NCI-H1417 treated with DMSO at 0.1 percent for 48 hours (cell line): ENCODE measurements at places on chromosomes 7 and 10.

DNA sequence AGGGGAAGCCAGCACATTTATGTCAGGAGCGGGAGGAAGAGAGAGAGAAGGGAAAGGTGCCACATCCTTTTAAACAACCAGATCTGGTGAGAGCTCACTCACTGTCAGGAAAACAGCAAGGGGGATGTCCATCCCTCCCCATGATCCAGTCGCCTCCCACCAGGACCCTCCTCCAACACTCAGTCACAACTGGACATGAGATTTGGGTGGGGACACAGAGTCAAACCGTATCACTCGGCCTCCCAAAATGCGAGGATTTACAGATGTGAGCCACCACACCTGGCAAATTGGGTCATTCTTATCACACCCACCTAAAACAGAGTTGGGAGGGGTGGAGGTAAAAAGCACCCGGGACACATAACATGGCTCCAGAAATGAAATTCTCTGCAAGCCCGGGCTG is 41.0 kb downstream of the CARD11 start:
- no peak for DNase-seq

DNA sequence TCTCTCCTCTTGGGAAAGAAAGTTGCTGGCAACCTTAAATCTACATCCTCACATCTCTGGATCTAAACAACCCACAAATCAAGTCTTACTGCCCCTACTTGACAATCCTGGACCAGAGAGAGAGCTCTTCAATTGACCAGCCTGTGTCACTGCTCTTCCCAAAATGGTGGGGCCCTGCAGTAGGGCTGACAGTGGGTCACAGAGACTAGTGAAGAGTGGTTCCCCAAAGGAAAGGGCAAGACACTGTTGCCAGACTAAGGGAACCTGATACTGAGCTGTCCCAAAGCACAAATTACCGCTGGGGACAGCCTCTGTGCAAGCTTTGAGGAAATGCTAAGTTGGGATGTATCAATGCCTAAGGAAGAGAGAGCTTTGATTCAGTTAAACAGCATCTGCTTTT is 4.5 kb upstream of the GPRIN2 start:
- DNase-seq, result no peak

GRCh38 chr7:158452331-158452730 is 135.3 kb downstream of the PTPRN2 start:
- DNase-seq, result no peak

- no peak for DNase-seq
Measured at GRCh38 chr10:62380016-62380415, 5.8 kb downstream of the ZNF365 start.

- DNase-seq, result no peak
Measured at GRCh38 chr7:131628634-131629033, 72.2 kb upstream of the PODXL start.

DNA sequence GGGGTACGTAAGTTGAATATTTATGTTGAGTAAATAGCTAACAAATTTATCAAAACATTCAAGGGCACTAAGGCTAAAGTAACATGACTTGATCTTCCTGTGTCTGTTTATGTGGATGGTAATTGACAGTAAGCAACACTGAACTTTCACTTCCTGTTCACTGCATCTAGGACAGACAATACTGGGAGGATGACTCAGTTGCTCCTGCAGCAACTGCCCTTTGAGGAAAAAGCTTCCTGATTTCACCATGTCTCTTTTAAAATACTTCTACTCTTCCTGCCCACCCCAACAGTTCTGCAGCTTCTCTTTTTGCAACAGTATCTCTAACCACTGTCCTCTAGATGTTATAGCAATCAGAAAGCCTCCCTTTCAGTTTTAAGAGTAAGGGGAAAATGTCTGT is 76.6 kb upstream of the HGF start:
- DNase-seq, result no peak

- no peak for DNase-seq
Measured at GRCh38 chr7:121140790-121141189, 152.3 kb downstream of the CPED1 start.

DNA sequence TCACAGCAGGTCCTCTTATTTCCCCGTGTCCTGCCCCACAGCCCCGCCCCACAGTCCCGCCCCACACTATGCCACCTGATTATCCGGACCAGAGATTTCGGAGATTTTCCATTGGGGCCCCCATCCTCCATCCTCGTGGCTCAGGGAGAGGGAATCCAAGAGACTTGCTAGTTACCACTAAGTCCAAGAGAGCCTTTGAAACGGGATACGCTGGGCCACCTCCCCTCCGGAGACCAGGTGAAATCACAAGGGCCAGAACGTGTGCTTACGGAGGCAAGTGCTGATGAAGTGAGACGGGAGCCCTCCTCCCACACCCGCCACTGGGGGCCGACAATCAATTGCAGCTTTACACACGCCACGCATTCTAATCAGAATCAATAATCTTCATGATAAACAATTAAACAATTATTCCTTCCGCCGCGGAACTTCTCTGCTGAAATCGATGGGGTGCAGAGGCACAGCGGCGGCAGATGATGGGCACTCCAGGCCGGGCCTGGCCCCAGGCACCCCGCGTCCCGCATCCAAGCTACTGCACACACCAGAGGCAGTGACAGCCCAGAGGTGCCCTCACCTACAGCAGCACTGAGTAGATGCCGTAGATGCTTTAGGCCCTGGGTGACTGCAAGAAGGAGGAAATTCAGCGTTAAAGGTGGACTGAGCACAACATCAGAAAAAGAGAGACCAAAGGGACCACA is 534.0 kb upstream of the FOXK1 start:
- no peak for DNase-seq

GRCh38 chr7:141103847-141104429 is 30.1 kb downstream of the TMEM178B start:
- no peak for DNase-seq

GRCh38 chr10:105247831-105248499 is 606.9 kb downstream of the SORCS3 start:
- no peak for DNase-seq

DNA sequence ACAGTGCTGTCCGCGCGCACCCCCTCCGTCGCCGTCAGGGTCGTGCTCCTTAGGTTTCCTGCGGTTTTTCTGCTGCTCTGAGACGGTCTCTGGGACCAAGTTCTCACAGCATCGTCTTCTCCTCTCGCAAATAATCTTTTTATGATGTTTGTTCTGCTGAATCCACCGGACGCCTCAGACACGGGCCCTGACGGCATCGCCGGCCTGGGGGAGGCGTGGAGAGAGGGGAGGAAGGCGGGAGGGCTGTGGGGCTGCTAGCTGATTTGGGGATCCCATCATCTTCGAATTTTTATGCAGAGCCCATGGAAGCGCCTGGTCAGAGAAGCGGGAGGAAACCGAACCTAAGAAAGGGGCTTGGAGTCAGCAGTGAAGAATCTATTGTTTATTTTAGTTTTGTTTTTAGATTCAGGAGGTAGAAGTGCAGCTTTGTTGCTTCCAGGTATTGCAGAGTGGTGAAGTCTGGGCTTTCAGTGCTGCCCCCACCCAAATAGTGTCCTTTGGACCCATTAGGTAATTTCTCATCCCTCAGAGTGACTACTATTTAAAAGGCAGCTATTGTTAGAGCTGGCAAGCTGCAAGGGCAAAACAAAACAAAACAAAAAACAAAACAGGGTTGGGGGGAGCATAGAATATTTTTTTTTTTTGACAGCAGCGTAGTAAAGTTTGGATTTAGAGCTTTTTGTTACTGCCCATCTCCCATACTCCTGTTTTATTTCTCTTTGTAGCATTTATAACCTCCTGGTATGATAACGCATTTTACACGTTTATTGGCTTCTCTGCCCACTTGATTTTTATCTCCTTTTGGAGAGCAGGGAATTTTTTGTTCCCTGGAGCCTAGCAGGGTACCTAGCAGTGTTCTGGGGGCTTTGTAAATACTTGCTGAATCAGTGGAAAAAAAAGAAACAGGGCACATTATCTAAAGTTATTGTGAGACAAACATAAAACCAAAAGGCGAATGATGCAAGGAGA is 92.6 kb downstream of the SPAG6 start:
- no peak for DNase-seq

GRCh38 chr10:97858001-97858439 is 8.4 kb downstream of the GOLGA7B start:
- DNase-seq, result no peak

- no peak for DNase-seq
Measured at GRCh38 chr10:95792874-95793285, 36.9 kb downstream of the ENTPD1 start.

DNA sequence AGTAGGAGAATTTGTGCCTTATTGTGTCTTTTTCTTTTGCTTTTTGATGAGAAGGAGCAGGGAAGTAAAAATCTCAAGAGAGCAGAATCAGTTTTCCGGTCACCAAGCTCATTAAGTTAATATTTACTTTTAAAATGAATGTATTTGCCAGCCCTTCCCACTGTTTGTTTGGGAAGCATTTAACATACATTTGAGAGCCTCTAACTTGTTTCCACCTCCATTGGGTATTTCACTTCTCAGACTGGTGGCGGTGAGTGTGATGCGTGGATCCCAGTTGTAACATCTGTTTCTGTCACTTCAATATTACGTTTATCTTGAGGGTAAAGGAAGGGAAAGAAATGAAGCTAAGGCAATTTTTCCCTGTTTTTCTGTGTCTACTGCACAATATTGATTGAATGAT is 22.8 kb downstream of the CDK14 start:
- peak; percentile 22 for DNase-seq

DNA sequence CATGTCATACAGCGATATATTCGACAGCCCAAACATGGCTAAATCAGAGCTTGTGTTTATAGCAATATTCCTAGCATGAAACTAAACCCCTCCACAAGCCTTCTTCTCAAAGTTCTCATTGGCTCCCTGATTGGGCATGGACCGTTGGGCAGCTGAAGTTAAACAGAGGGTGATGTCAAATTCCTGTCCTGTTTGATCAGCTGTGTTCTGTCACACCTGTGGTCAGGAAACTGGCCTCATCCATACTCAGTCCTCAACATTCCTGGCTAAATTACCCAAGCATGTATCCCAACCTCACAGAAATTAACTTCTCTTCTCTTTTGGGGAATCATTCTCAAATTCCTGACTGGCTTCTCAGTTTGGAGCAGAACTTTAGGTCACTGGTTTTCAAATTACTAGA is 107.9 kb downstream of the ODAD2 start:
- DNase-seq, result no peak

DNA sequence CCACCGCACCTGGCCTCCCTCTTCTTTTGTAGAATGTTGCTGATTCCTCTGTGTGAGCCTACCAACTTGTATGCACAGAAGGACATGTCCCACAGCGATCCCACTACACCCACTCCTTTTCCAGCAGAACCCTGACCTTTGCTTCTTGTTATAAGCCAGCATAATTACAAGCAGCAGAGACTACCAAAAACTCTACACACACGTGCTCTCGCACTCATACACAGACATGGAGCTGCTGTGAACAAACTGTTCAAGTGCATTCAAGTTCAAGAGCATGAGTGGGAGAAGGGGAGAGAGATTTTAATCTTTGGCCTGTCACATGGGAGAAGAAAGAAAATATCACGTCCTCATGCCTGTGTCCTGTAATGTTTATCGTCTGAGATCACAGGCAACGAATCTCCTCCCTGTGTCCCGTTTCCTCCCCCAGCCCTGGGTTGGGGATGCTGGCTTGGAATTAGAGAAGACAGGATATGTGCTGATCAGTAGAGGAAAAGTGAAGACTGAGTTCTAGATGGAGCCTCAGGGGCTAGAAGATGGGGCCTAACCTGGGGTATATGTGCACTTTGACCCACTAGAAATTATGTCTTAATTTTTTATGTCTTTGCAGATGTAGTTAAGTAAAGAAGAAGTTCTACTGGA is 79.6 kb downstream of the NHLRC2 start:
- DNase-seq, result no peak

- no peak for DNase-seq
Measured at GRCh38 chr7:51268859-51269258, 47.8 kb downstream of the COBL start.

GRCh38 chr10:34408956-34409355 is 406.1 kb downstream of the PARD3 start:
- DNase-seq, result no peak

DNA sequence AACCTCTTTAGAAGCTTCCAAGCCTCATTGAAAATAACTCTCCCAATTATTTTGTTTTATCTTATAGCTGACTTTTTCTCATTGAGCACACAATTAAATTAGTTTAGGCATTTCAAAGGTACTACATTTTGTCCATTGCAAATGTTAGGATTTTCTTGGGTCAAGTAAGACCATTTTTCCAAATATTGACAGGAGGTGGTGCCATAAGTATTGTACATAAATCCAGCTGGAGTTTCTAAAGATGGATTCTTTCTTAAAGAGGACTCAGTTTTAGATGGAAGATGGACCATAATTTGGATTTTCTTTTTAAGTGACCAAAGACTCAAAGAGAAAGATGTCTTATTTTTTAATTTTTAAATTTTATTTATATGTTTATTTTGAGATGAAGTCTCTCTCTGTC is 12.3 kb upstream of the OPN4 start:
- DNase-seq, result no peak

GRCh38 chr7:76233538-76234281 is 32.0 kb downstream of the SRRM3 start:
- DNase-seq, result no peak
